ENCODE measurements at places on chromosomes 2 and 18.
A peak's percentile ranks its signal among the peaks of the same experiment; 100 is the strongest.

DNA sequence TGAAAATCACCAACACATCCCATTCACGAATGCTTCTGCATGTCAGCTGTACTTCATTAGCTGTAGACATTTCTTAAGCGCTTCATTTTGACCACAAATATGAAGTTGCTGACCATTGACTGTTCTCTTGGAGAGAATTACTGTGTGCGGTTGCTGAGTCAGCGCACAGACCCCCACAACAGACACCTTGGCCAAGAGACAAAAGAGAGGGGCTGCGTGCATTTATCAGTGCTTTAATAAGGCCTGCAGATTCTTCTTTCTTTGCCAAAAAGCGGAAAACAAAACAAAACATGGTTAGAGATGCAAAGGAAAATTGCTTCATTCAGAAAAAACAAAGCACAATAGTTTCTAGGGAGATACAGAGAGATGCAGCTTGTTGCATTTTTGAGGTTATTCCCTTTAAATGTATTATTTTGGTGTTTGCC is 174.7 kb downstream of the ACKR3 start:
- no peak for DNase-seq

- DNase-seq: no peak
Observed at GRCh38 chr2:30155202-30155601, 8.4 kb downstream of the YPEL5 start.

DNA sequence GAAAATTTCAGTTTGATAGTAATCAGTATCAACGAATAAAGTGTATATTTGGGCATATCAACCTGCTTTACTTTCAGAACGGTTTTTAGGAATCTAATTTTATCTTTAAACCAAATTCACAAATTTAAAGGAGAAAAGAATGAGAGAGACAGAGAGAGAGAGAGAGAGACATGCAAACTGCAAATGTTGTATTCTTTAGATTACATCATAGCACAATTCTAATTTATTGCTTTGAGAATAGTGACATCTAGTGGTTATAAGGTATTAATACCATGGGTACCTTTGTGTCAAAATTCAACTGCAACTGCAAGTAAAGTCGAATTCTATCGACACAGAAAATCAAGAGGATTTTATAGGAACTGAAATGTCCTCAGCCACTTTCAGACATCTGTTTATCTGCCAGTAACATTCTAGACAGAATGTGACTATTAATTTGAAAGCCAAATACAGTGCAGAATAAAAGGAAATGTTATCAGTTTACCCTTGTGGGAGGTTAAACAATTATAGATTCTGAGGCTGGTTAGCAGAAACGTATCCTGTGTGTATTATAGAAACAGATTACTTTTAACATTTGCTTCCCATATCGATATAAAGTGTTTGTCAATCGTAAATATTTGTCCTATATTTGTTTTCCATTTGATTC is 529.8 kb upstream of the VRK2 start:
- peak; percentile 59 for DNase-seq

- DNase-seq: no peak
Observed at GRCh38 chr2:10271946-10272345, 30.8 kb upstream of the HPCAL1 start.

DNA sequence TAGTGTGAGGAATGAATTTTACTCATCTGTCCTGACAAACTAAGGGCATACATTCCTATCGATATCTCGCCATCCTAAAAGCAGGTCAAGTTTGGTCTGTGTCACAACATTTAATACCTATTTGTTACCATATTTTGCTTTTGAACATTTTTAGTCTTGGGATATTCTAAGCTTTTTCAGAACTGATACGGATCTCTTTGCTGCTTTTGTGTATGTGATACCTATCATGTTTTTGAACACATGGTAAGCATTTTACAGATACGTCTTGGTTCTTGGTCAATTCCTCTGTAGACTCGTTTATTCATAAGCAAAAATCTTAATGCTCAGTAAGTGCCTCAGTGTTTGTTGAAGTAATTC is 592 bp downstream of the ZNF397 start:
- no peak for DNase-seq

DNA sequence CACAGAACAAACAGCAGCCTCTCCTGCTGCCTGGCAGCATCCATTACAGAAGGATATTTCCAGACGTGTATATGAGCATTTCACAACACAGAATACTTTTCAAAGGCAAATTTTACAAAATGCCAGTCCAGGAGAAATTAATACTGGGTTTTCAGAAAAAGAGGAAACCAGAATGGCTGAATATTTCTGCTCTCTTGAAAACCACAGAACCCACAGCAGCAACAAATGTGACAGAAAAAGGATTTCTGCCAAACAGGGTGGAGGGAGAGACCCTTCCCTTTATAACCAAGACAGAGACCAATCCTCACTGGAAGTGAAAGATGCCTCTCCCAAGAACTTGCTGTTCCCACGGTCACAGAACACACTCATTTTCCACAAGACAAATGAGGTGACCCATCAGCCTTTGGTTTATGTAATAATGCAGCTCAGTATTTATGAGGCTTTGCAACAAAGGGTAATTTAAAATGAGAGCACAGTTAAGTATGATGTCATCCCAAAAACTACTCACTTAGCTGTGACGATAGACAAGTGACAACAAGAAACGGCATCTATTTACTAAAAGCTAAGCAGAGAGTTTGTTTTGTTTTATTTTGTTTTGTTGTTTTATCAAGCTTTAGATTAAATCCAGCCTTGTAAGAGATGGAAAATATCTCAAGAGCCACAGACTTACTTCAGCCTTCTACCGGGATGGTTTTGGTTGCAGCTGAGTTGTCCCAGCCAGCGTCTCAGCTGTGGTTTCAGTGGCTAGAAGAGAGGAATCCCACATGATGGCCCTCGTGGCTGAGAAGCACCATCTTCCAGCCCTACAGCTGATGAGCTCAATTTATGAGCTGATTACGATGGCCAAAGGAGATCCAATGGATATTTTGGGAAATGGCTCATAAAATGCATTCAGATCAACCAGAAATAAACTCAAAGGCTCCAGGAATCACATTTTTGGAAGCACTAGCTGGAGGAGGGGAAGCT is 249.3 kb upstream of the AGAP1 start:
- no peak for DNase-seq

- DNase-seq: no peak
Observed at GRCh38 chr2:112137516-112138158, 548 bp upstream of the FBLN7 start.

GRCh38 chr18:27094621-27095020 is 90.5 kb downstream of the CHST9 start:
- no peak for DNase-seq

DNA sequence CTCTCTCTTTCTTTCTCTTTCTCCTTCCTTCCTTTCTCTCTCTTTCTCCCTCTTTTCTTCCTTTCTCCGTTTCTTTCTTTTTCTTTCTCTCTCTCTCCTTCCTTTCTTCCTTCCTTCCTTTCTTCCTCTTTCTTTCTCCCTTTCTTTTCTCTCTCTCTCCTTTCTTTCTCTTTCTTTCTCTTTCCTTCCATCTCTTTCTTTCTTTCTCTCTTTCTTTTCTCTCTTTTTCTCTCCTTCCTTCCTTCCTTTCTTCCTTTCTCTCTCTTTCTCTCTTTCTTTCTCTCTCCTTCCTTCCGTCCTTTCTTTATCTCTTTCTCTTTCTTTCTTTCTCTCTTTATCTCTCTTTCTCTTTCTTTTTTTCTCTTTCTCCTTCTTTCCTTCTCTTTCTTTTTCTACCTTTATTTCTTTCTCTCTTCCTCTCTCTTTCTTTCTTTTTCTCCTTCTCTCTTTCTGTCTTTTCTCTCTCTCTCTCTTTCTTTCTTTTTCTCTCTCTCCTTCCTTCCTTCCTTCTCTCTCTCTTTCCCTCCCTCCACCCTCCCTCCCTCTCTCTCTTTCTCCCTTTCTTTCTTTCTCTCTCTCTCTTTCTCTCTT is 32.3 kb upstream of the ODC1 start:
- DNase-seq: no peak

- DNase-seq: no peak
Observed at GRCh38 chr18:79334496-79335233, 61.1 kb upstream of the NFATC1 start.

DNA sequence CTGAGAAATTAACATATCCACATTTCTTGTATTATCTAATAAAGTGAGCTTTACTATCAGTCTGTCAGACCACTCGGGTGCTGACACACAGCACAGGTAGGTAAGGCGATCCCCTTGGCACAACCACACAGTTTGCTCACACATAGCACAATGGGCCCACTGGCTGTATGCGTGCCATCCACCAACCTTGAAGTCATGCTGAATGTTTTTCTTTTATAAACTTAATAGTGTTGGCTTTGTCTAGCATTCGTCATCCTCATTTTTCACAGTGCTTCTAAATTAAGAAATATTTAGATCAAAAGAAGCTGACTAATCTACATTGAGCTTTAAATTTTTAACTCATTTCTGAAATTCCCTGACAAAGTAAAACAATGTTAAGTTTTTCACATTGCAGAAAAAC is 50.0 kb upstream of the PAPOLG start:
- DNase-seq: no peak

DNA sequence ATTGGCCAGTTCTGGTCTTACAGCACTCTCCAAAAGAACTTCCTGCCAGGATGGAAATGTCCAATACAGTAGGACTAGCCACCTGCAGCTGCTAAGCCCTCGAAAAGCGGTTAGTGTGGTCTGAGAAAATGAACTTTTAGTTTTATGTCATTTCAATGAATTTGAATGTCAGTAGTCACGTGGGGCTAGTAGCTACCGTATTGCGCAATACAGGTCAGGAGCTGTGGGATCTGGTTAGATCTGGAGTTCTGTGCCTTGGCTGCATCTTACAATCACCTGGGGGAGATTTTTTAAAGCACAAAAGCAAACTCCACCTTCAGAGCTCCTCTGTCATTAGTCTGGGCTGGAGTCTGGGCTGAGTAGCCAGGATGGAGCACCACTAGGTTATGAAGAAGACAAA is 35.9 kb downstream of the C1QL2 start:
- no peak for DNase-seq

DNA sequence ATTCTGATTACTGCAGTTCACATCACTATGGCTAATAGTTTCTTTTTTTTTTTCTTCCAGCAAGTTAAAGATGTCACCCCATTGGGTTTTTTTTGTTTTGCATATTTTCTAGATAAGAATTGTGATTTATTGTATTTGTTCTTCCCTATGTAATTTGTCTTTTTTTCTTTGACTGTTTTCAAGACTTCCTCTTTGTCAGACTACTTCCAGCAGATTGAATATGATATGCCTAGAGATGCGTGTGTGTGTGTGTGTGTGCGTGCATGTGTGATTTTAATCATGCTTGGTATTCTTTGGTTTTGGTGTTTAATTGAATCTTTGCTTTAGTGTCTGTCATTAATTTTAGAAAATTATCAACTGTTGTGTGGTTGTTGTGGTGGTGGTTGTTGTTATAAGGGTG is 166.7 kb upstream of the SLC39A10 start:
- DNase-seq: no peak

GRCh38 chr2:53911434-53912189 is 51.8 kb upstream of the GPR75 start:
- no peak for DNase-seq

DNA sequence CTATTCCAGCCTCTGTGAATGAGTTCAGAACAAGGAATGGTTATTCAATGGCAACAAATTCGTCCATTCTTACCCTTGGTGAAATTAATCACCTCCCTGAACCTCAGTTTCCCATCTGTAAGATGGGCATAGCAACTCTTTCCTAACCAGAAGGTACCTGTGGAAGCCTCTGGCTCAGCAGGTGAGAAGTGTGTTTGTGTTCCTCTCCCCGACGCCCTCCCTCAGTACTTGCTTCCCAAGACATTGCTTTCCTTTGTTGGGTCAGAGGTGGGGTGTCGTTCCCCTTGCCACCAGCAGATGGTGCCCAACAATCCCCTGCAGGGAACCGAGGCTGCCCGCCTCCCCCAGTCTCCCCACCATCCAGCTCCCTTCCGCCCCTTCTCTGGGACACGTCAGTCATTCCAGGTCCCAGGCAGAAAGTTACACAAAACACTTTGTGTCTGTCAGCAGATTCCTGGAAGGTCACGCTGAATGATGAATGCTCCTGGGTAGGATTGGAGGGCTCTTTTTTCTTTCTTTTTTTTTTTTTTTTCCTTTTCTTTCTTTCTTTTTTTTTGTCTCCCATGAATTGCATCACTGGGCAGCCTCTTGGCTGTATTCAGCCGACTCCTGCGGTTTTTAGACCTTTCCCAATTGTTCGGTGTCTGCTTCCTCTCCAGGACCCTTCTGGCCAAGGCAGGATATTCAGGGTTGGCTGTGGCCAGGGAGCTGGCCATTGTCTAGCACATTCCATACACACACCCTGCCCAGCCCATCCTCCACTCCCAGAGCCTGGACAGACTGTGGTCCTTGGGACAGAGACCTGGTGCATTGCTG is 117.3 kb downstream of the LPIN1 start:
- peak; percentile 71 for DNase-seq

GRCh38 chr2:134217924-134218323 is 35.9 kb upstream of the MGAT5 start:
- DNase-seq: no peak

- no peak for DNase-seq
Observed at GRCh38 chr18:56723068-56723467, 71.9 kb downstream of the WDR7 start.

DNA sequence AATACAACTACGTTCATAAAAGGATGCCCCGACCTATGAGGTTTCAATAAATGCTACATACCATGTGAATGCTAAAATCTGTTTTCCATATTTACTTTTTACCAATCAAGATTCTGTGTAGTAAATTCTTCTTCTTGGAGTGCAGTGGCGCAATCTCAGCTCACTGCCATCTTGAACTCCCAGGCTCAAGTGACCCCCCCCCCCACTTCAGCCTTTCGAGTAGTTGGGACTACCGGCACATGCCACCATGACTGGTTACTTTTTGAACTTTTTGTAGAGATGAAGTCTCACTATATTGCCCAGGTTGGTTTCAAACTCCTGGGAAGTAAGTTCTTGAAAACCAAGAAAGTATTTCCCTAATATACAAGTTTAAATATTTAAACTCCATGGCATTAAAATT is 14.4 kb upstream of the USP34 start:
- DNase-seq: no peak

DNA sequence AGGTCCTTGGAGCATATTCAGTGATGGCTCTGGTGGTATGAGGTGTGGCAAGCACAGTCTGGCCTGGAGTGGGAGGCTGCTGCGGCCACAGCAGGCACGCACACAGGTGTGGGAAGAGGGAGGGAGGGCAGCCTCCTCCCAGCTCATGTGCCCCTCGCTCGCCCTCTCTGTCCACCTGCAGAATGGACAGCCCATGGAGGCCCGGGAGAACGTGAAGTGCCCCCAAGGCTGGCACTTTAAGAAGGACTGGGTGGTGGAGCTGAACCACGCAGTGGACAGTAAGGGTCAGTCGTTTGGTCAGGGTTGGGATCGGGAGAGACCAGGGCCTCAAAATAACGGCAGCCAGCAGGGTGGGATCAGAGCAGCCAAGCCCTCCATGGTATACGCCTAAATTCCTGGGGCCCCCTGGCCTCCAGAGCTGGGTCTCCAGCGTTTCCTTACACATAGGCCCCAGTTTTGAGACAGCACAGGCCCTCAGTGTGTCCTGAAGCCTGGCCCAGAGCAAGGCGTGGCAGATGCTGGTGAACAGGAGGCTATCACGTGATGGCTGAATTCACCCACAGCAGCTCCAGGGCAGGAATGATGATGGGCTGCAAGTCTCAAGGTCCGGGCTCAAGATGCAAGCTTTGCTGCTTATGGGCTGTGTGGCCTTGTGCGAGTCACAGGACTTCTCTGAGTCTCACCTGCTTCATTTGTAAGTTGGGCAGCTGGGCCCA is 47.9 kb downstream of the FER1L5 start:
- DNase-seq: no peak

- DNase-seq: no peak
Observed at GRCh38 chr18:57426187-57426586, 9.0 kb upstream of the ONECUT2 start.

- DNase-seq: no peak
Observed at GRCh38 chr2:31312898-31313297, 78.9 kb downstream of the EHD3 start.
